ENCODE measurements at places on chromosomes 7 and 10.

GRCh38 chr10:86376852-86377796, 10.5 kb upstream of the GRID1 start:
- DNase-seq: peak; percentile 56

GRCh38 chr10:80542053-80542452, 4.4 kb downstream of the SH2D4B start:
- DNase-seq: no peak

DNA sequence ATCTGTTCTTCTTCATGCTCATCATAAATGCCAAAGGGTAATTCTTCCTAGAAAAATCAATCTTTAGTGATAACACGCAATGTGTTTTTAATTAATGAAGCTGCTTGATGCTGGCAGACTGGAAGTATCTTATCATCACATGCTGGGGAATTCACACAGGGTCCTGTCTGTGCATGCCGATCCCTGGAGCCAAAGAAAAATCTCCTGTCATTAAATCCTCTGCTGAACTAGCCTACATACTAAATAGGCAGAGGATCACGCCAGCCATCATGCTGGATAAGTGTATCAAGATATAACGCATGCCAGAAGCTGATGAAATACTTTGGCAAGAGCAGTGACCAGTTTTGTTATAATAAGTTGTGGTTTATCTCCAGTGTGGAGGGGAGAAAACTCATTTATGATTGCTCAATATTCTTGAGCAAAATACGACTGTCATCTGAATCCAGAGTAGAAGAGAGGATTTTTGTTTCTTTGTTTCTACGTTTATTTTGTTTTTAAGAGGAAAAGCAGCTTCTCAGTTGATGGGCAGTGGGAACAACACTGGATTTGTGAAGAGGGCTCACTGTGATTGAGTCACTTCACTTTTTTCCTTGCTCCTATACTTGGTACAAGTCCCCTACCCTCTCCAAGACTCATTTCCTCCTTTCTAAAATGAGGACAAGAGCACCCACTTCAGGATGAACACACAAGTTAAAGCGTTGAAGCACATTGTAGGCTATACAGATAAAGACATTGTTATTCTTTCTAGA, 649.1 kb downstream of the TNS3 start:
- DNase-seq: no peak

- no peak for DNase-seq
Measured at GRCh38 chr10:116260599-116260998, 12.4 kb downstream of the GFRA1 start.

- DNase-seq: no peak
Measured at GRCh38 chr10:70737250-70737649, 47.9 kb downstream of the TBATA start.

GRCh38 chr7:7751243-7752092, 33.1 kb upstream of the RPA3 start:
- no peak for DNase-seq

GRCh38 chr7:128924707-128925588, 12.8 kb upstream of the IRF5 start:
- DNase-seq: no peak

DNA sequence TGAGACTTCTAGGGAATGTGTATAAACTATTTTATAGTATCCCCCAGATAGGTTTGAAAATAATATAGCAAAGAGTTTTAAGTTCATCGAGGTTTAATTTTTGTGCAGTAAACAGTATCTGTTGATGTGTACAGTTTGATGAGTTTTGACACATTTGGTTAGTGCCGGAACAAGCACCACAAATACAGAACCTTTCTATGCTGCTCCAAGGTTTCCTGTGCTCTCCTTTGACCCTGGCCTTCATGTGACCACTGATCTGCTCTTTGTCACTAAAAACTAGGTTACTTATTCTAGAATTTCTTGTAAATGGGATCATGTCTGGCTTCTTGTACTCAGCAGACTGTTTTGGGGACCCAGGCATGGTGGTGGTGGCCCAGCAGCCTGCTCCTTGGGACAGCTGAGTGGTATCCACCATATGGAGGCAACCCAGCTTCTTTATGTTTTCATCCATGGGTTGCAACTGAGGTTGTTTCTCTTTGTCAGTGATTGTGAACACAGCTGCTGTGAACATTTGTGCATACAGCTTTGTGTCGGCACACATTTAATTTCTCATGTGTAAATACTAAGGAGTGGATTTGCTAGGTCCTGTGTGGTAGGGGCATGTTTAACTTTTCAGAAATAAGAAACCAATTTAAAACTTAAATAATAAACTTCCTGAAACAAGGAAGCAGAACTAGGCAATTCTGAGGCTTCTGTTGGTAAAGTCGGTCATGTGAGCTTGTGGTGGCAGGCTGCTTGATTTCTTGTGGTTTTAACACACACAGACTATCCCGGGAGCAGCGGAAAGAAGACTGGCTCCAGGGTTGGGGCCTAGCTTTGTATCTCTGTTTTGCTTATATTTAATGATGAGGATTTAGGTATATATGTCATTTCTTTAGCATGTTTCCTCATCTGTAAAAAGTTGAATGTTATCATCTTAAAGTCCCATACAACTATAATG, 219.4 kb downstream of the ABCA13 start:
- no peak for DNase-seq
